Endothelial cell (in vitro differentiated cells): ENCODE measurements at places on chromosomes 3 and 15. TPM values are rescaled to one million over a fixed set of nuclear protein-coding genes. Genes with fewer than 3 reads are reported as not detected.

GRCh38 chr3:189983612-189984011 is 137.1 kb downstream of the P3H2 start:
- no peak overlapping the region for H3K4me3 ChIP-seq
- no peaks in the 10 kb centered on the region for H3K36me3 ChIP-seq
- no peak overlapping the region for H3K27ac ChIP-seq
- no peaks in the 10 kb centered on the region for H3K27me3 ChIP-seq

- no peak overlapping the region for H3K27ac ChIP-seq
- no peaks in the 10 kb centered on the region for H3K36me3 ChIP-seq
- no peak for DNase-seq
- H3K4me1 ChIP-seq: peaks cover 5% of the 10 kb centered on the region
Observed at GRCh38 chr15:40245666-40246450, 7.0 kb downstream of the PAK6 start.

DNA sequence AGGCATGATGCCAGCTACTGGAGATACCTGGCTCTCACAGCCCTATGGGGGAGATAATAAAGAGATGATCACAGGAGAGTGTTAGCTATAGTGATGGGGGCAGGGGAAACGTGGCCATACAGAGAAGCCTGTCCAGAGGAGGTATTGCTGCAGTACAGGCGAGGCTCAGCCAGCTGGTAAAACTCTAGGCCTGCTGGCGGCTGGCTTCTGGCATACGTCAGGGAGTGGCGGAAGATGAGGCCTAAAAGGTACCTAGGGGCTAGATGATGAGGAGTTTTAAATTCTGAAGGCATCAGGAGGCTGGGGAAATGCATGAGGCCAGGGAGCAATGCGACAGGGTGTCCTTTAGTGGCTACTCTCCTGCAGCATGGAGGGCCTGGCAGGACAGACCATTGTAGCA is 110.7 kb downstream of the EEFSEC start:
- H3K27ac ChIP-seq: no peak overlapping the region
- no peaks in the 10 kb centered on the region for H3K4me1 ChIP-seq
- H3K36me3 ChIP-seq: no peaks in the 10 kb centered on the region
- no peak for DNase-seq
- no peak overlapping the region for H3K4me3 ChIP-seq
- H3K27me3 ChIP-seq: peaks cover 1% of the 10 kb centered on the region

- DNase-seq: no peak
- H3K27me3 ChIP-seq: no peaks in the 10 kb centered on the region
- H3K27ac ChIP-seq: no peak overlapping the region
- H3K4me1 ChIP-seq: peaks cover under 1% of the 10 kb centered on the region
- no peak overlapping the region for H3K4me3 ChIP-seq
- no peaks in the 10 kb centered on the region for H3K36me3 ChIP-seq
Observed at GRCh38 chr3:71684757-71685386, 40.3 kb downstream of the EIF4E3 start.

- no peak for DNase-seq
- peaks cover 7% of the 10 kb centered on the region for H3K4me1 ChIP-seq
- no peaks in the 10 kb centered on the region for H3K36me3 ChIP-seq
Observed at GRCh38 chr15:83694015-83694414, 40.1 kb downstream of the ADAMTSL3 start.

DNA sequence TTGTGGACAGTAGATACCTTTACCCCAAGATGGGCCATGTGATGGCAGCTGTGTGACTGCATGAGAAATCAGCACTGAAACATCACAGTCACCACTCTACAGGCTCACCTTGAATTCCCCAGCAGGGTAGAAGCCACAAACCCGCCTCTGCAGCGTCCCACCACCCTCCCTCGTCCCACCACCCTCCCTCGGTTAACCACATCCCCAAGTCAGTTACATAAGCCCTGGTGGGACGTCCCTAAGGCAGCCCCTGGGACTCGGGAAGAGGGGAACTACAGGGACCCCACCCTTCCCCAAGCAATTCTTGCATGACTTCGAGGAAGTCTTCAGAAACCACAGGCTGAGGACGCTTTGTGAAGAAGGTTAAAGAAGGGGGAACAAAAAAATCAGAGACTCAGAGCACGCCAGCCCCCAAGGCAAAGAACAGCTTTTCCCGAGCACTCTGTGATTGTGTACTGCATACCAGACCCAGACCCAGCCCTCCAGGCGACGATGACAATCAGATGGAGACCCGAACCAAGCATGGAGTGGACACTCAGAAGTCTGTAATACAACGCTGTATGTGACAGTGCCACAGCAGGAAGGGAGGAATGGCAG is 60.5 kb downstream of the SH3BP5 start:
- H3K27ac ChIP-seq: no peak overlapping the region
- H3K36me3 ChIP-seq: peaks cover 17% of the 10 kb centered on the region
- H3K4me3 ChIP-seq: no peak overlapping the region
- H3K4me1 ChIP-seq: no peaks in the 10 kb centered on the region

GRCh38 chr3:149983628-149984027 is 12.9 kb upstream of the PFN2 start:
- H3K27me3 ChIP-seq: no peaks in the 10 kb centered on the region
- H3K4me1 ChIP-seq: no peaks in the 10 kb centered on the region
- H3K27ac ChIP-seq: no peak overlapping the region
- H3K4me3 ChIP-seq: no peak overlapping the region
- DNase-seq: no peak

The PIF1 gene
- total RNA-seq: 4.8 TPM

The CCR8 gene
- total RNA-seq: not detected
